ENCODE measurements at places on chromosomes 16 and 17.

DNA sequence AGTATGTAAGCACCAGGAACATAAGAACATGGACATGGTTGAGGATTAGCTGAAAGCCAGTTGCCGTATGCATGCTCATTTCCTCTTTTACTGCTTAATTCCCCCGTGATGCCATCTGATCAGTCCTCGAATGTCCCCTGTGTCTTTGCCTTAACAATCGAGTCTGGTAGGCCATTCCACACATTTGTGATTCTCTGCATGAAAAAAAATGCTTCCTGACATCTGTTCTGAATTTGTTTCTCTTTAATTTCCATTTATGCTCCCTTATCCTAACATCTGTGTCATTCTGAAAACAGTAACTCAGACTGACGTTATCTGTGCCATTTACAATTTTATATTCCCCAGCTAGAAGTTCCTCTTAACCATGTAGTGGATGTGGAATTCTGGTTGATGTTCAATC is 158.2 kb upstream of the TOX3 start:
- DNase-seq: no peak

DNA sequence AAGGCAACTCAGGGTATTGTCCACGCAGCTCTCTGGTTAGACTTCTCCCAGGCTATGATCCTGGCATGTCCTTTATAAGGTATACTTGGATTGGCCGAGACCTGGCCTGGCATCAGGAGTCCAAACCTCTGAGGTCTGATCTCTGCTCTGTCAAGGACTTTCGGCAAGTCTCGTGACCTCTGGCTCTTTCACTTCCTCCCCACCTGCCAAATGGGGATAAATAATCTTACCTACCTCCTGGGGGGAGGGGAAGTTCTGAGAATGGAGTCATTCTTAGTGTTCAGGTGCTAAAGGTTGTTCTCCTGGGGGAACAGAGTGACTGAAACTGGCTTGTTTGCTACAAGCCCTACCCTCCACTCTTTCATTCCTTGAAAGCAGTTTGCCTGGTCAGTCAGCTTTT is 7.6 kb downstream of the ATXN1L start:
- DNase-seq: no peak

GRCh38 chr16:81469183-81469677 is 24.6 kb downstream of the CMIP start:
- DNase-seq: no peak

GRCh38 chr17:16886655-16887322 is 85.1 kb downstream of the TNFRSF13B start:
- DNase-seq: no peak

DNA sequence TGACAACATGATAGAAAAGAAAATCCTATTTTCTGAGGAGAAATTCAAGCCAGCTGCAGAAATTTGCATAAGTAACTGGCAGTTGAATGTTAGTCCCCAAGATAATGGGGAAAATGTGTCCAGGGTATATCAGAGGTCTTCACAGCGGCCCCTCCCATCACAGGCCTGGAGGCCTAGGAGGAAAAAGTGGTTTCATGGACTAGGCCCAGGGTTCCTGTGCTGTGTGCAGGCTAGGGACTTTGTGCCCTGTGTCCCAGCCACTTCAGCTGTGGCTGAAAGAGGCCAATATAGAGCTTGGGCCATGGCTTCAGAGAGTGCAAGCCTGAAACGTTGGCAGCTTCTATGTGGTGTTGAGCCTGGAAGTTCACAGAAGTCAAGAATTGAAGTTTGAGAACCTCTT is 35.6 kb downstream of the TMEM100 start:
- no peak for DNase-seq

- DNase-seq: no peak
These were observed 7.2 kb downstream of the SPNS3 start for GRCh38 chr17:4440690-4441686.

GRCh38 chr16:65666132-65666941 is 544.5 kb upstream of the CDH11 start:
- no peak for DNase-seq

Data from stimulated activated CD8-positive, alpha-beta memory T cell treated with anti-CD3 and anti-CD28 coated beads, Interleukin-7, amount 100 ng/mL, for 1 hour (primary cell).